Kidney glomerular epithelial cell (primary cell): ENCODE measurements at places on chromosomes 12 and 14.
A peak's percentile ranks its signal among the peaks of the same experiment; 100 is the strongest.

- DNase-seq, result peak; percentile 98
Observed at GRCh38 chr12:107344035-107344808, 250.9 kb upstream of the CRY1 start.

DNA sequence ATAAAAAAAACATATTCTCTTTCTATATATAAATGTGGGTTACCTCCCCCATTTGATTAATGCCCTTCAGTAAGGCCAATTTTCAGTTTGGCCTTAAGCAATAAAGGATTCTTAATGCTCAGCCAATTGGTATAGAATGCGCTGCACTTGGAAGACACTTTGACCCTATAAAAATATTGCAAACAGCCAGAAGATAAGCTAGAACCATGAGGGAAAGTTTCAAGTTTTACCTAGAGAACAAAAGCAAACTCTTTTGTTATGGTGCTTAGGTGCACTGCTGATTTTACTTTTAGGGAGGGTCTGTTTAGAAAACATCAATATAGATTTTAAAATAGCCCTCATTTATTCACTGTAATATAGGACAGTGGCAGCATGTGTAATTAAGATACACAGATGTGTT, 251.6 kb upstream of the SLC16A7 start:
- DNase-seq, result no peak

GRCh38 chr12:96120359-96121100, 73.6 kb upstream of the ELK3 start:
- DNase-seq, result no peak

- no peak for DNase-seq
Observed at GRCh38 chr14:32572867-32573150, 243.7 kb downstream of the AKAP6 start.

- no peak for DNase-seq
Observed at GRCh38 chr12:110746550-110746949, 3.9 kb upstream of the PPP1CC start.

- no peak for DNase-seq
Observed at GRCh38 chr12:6091786-6092566, 32.5 kb downstream of the VWF start.

- DNase-seq, result no peak
Observed at GRCh38 chr12:103546959-103547358, 40.1 kb upstream of the STAB2 start.

DNA sequence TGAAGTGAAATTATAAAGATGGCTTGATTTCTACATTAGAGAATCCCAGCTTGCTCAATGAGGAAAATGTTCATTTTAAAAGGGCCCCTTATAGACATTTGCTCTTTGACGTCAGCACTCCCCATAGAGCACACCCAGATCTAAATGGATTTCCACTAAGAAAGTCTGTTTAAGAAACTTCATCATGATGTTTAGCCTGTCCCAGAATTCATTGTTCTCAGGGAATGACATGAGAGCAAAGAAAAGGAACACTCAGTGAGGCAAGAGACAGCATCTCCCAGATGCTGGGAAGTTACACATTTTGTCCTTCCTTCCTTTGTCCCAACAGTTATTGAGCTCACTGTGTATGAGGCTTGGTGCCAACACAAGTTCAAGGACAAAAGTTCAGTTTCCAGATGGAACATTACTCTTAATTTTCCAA, 4.9 kb downstream of the PHLDA1 start:
- DNase-seq, result no peak

- DNase-seq, result no peak
Observed at GRCh38 chr12:67299926-67300325, 30.8 kb downstream of the CAND1 start.

- DNase-seq, result no peak
Observed at GRCh38 chr14:22482782-22483553, 106.1 kb downstream of the DAD1 start.

DNA sequence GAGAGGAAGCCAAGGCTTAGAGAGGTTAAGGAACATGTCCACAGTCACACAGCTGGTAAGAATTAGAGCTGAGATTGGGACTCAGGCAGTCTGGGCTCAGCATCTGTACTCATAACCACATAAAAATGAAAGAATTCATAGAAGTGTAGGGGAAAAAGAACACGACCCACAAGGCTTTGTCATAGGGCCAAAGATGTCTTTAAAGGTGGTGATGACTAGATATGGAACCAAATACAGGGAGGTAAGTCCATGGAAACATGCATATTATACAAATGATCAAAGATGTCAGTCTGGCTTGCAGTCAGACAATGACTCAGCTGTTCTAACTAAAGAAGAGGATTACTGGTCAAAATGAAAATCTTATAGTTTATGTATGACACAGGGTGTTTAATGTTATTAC, 7.2 kb upstream of the SSPN start:
- no peak for DNase-seq

- peak; percentile 66 for DNase-seq
Observed at GRCh38 chr12:22974865-22975264, 349.9 kb downstream of the ETNK1 start.
